ENCODE measurements at places on chromosomes 12 and 14. TPM values are rescaled to one million over a fixed set of nuclear protein-coding genes. Genes with fewer than 3 reads are reported as not detected.

DNA sequence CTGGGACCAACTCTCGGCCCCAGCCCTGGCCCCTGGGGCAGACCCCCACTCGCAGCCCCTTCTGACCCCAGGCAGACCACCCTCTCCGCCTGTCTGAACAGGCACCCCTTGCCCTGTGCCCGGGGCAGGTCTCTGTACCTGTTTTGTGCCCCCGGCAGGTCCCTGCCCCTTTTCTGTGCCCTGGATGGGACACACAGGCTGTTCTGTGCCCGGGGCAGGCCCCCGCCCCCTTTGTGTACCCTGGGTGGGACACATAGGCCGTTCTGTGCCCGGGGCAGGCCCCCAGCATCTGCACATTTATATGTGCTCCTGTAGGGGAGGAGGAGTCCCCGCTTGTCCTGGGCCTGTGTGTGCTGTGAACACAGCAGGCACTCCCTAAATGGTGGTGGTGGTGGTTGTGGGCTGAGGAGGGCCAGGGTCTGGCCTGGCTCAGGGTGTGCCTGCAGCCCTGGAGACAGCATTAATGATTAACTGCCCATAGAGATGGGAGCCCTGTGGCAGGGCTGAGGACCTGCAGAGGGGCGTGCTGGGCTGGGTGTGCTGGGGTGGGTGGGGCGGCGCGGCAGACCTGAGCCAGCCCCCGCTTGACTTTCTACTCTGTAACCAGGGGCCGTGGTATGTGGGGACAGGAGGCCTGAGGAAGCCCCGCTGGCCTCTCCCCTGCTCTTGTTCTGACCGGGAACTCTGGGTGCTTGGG, 3.7 kb downstream of the FBRSL1 start:
- H3K4me1 ChIP-seq = peaks cover 17% of the 10 kb centered on the region
- DNase-seq = no peak
- H3K27ac ChIP-seq = no peak overlapping the region
- no peak overlapping the region for H3K4me3 ChIP-seq
- H3K27me3 ChIP-seq = no peaks in the 10 kb centered on the region

DNA sequence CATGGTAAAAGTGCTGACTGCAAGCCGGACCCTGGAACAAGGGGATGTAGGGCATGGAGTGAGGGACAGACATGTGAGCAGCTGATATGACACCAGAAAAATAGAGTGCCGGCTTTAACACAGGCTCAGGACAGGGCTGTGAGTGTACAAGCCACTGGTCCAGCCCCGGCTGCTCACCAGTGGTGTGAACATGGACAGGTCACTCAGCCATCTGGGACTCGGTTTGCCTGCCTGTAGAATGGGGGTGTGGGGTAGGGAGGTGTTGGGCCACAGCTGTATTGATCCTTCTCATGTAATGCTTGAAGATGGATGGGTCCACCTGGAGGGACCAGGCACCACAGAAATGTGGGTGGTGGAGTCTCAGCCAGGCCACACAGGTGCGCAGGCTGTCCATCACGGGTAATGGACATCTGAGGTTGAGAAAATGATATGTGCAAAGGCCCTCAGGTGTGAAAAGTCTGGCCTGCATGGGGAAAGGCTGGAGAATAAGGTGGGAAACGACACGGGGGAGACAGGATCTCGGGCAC, 10.6 kb upstream of the KRT74 start:
- H3K36me3 ChIP-seq = no peaks in the 10 kb centered on the region
- no peak overlapping the region for H3K27ac ChIP-seq
- no peak for DNase-seq
- no peak overlapping the region for H3K4me3 ChIP-seq
- no peaks in the 10 kb centered on the region for H3K4me1 ChIP-seq
- peaks cover 4% of the 10 kb centered on the region for H3K27me3 ChIP-seq

The ALDH2 gene
- total RNA-seq = 79.2 TPM

DNA sequence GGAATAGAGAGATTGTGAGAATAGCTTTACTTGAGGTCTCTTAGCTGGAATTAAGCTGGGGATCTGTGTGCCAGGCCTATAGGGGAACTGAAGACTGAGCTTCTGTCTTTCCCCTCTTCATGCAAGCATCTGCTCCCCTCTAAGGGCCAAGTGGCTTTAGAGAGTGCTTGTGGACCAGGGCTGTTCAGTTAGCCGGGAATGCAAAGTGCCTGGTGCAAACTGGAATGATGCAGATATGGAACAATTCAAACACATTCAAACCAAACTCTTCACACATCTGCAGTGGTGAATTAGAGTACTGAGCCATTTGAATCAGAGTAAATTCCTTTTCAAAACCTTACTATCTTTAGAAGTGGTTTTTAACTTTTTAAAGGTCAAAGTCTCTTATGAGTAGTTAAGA, 99.0 kb downstream of the LIN7A start:
- no peaks in the 10 kb centered on the region for H3K4me1 ChIP-seq
- DNase-seq = peak; percentile 56
- no peak overlapping the region for H3K27ac ChIP-seq
- no peak overlapping the region for H3K4me3 ChIP-seq
- no peaks in the 10 kb centered on the region for H3K36me3 ChIP-seq

The MSRB3 gene
- total RNA-seq = 73.0 TPM

- H3K36me3 ChIP-seq = peaks cover 23% of the 10 kb centered on the region
- H3K4me3 ChIP-seq = no peak overlapping the region
- DNase-seq = no peak
- H3K27me3 ChIP-seq = no peaks in the 10 kb centered on the region
These were observed 31.2 kb upstream of the VPS33A start for GRCh38 chr12:122297494-122297893.

GRCh38 chr12:57479376-57480115, at the start of gene ARHGAP9:
Gene ARHGAP9, minus strand, starts transcription at chr12:57479866. Its CDS starts 460 bp downstream, at chr12:57479406.
- peaks cover 13% of the 10 kb centered on the region for H3K4me1 ChIP-seq
- H3K27ac ChIP-seq = no peak within 1 kb of the TSS
- no peaks in the 10 kb centered on the region for H3K36me3 ChIP-seq
- H3K4me3 ChIP-seq = no peak within 1 kb of the TSS

The GPRC5D gene
- total RNA-seq = not detected

GRCh38 chr12:5945071-5946008, at the start of gene ANO2:
Gene ANO2, minus strand, starts transcription at chr12:5945259. Its CDS starts 42 bp downstream, at chr12:5945217.
- no peak within 1 kb of the TSS for H3K27ac ChIP-seq
- no peaks in the 10 kb centered on the region for H3K4me1 ChIP-seq
- no peak for DNase-seq
- H3K4me3 ChIP-seq = peak within 1 kb of the TSS; percentile 46
- no peaks in the 10 kb centered on the region for H3K36me3 ChIP-seq

The ST8SIA1 gene
- 14.4 TPM for total RNA-seq

The USP44 gene
- total RNA-seq = 4.3 TPM

The GPRC5A gene
- 12.5 TPM for total RNA-seq

The SLC2A3 gene
- 389 TPM for total RNA-seq

The DAO gene
- total RNA-seq = not detected

The RILPL2 gene
- total RNA-seq = 1.4 TPM

GRCh38 chr12:58424735-58425392, 483.5 kb downstream of the ATP23 start:
- H3K4me1 ChIP-seq = peaks cover 27% of the 10 kb centered on the region
- H3K27ac ChIP-seq = peak overlapping the region; percentile 89
- no peak for DNase-seq

- no peaks in the 10 kb centered on the region for H3K36me3 ChIP-seq
- no peak overlapping the region for H3K27ac ChIP-seq
- DNase-seq = no peak
These were observed 74.6 kb upstream of the MYL2 start for GRCh38 chr12:110995016-110995415.

Data from astrocyte (in vitro differentiated cells and primary cell).